Psoas muscle (tissue), 8 donors: ENCODE measurements at places on chromosomes 1 and 21. TPM values are rescaled to one million over a fixed set of nuclear protein-coding genes. Genes with fewer than 3 reads are reported as not detected.
A peak's percentile ranks its signal among the peaks of the same experiment; 100 is the strongest.

- DNase-seq: no peak
Measured at GRCh38 chr1:109322974-109323373, 16.2 kb upstream of the MYBPHL start.

GRCh38 chr1:81562934-81563333 lies 237.8 kb upstream of the ADGRL2 start:
- DNase-seq: no peak

CCDC185 gene
- total RNA-seq: not detected

LCE1E gene
- not detected for total RNA-seq

DNA sequence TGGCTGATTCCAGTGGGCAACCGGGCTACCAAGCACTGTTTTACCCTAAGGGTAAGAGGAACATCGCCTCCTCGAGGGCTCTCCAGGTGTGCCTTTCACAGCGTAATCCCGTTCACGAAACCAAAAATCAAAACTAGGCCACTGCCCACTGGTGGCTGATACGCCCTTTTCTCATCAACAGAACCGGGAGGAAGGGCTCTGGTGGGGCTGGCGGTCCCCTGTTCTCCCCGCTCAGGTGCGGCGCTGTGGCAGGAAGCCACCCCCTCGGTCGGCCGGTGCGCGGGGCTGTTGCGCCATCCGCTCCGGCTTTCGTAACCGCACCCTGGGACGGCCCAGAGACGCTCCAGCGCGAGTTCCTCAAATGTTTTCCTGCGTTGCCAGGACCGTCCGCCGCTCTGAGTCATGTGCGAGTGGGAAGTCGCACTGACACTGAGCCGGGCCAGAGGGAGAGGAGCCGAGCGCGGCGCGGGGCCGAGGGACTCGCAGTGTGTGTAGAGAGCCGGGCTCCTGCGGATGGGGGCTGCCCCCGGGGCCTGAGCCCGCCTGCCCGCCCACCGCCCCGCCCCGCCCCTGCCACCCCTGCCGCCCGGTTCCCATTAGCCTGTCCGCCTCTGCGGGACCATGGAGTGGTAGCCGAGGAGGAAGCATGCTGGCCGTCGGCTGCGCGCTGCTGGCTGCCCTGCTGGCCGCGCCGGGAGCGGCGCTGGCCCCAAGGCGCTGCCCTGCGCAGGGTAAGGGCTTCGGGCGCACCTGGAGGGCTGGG lies at the start of gene IL6R:
TSS of gene IL6R (plus strand) at position 360 of the 763 bp plus-strand sequence. CDS start at position 647, 287 bp downstream.
- DNase-seq: peak; percentile 98

GRCh38 chr1:23624440-23624839 lies 65.1 kb upstream of the ID3 start:
- DNase-seq: no peak

MYOG gene
- 451 TPM for total RNA-seq

- DNase-seq: no peak
Measured at GRCh38 chr1:19616489-19616888, 27.6 kb upstream of the NBL1 start.

TMPRSS15 gene
- total RNA-seq: not detected

LHX8 gene
- not detected for total RNA-seq

PRMT2 gene
- total RNA-seq: 28.5 TPM

SPRR3 gene
- total RNA-seq: 0.32 TPM

GRCh38 chr21:31042080-31042464 lies 3.8 kb upstream of the KRTAP19-8 start:
- DNase-seq: no peak

ASAP3 gene
- 45.7 TPM for total RNA-seq

- no peak for DNase-seq
Measured at GRCh38 chr1:95984798-95985374, 736.7 kb upstream of the PTBP2 start.
